ENCODE measurements at places on chromosomes 2 and 18.

GRCh38 chr2:219126555-219126954, 34.1 kb downstream of the NHEJ1 start:
- DNase-seq = no peak

DNA sequence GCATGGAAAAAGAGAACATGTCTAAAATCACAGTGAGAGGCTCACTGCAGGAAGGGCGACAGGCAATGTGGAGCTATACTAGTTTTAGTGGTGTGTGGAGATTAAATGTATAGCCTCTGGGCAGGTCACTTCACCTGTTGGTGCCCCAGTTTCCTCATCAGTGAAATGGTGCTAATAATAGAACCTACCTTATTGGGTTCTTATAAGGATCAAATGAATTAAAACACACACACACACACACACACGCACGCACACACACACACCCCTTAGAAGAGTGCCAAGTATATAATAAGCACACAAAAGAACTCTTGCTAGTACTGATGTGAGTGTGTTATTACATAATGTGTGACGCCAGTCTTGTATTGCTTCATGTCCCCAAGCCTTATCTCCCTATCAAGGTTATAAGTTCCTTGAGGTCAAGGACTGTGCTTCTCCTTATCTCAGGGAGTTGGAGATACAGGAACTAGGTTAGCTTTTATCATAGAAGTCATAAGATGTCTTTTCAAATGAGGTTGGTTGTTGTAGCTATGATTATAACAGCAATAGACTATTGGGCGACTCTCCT, 98.0 kb upstream of the CXCR4 start:
- DNase-seq = no peak

- DNase-seq = no peak
Observed at GRCh38 chr18:22046473-22046872, 122.9 kb upstream of the GATA6 start.

DNA sequence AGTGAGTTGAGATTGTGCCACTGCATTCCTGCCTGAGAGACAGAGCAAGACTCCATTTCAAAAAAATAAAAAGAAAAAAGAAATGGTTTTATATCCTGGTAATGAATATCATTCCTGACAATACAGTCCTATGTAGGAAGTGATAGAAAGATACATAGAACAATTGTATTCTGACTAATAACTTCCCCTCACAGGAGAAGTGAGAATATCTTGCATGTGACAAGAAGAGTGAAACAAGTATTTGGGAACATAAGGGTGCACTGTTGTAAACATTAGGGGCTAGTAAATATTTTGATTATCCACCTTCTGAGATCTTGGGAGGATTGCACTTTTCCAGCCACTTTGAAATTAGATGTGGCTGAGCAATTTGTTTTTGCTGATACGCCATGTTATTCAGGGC, 40.7 kb downstream of the KLHL14 start:
- no peak for DNase-seq

DNA sequence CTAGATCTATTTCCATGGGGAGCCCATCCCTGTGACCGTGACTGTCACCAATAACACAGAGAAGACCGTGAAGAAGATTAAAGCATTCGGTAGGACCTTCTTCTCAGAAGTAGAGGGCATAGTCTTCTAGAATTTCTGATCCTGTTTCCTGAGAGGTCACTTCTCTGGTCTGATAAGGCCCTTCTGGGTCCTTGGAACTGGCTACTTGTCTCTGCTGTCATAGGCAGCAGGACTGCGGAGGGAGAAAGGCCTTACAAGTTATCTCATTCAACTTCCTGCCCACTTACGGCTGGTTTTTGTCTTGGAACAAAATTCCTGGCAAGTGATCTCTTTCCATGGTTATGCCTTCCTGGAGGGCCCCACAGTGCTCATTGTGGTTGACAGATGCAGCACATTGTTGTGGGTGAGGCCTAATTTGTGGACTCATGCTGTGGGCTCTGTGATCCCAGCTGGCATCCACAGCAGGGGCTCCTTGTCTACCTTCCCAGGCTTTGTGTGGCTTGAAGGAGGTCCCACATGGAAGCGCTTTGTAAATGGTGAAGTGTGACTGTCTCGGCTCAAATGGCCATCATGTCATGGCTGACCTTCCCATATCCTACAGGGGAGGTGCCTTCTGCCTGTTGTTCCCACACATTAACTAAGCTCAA, 22.0 kb downstream of the SAG start:
- DNase-seq = no peak

GRCh38 chr2:20164734-20165478, 60.0 kb downstream of the SDC1 start:
- DNase-seq = no peak

- DNase-seq = no peak
Observed at GRCh38 chr2:166803373-166804000, 84.8 kb upstream of the XIRP2 start.

GRCh38 chr2:201482543-201482942, 31.0 kb downstream of the STRADB start:
- DNase-seq = no peak

- no peak for DNase-seq
Observed at GRCh38 chr18:44830581-44830980, 149.9 kb downstream of the SETBP1 start.

GRCh38 chr2:171102802-171103201, 57.9 kb downstream of the TLK1 start:
- DNase-seq = no peak

GRCh38 chr2:71800106-71800809, 346.9 kb downstream of the DYSF start:
- DNase-seq = no peak

GRCh38 chr2:42086500-42086953, 38.7 kb downstream of the PKDCC start:
- DNase-seq = no peak

All from stimulated activated CD8-positive, alpha-beta memory T cell treated with anti-CD3 and anti-CD28 coated beads, Interleukin-15, amount 100 ng/mL, for 4 hours (primary cell).